K562 (cell line): ENCODE measurements at places on chromosomes 6 and 20. TPM values are rescaled to one million over a fixed set of nuclear protein-coding genes. Genes with fewer than 3 reads are reported as not detected.

PPP1R18 gene
- 65.1 and 69.5 TPM in 2 replicates for total RNA-seq

HLA-DOA gene
- total RNA-seq, result 0.07 TPM in 1 of 2 replicates, not detected in the other

MEI4 gene
- total RNA-seq, result not detected in 2 replicates

STK4 gene
- total RNA-seq, result 27.4 and 27.5 TPM in 2 replicates

CST5 gene
- not detected in 2 replicates for total RNA-seq

WFDC12 gene
- total RNA-seq, result not detected in 2 replicates

CFAP61 gene
- not detected in 2 replicates for total RNA-seq

RBL1 gene
- total RNA-seq, result 23.0 and 25.6 TPM in 2 replicates

PLCB4 gene
- 0.36 and 0.73 TPM in 2 replicates for total RNA-seq

ACAT2 gene
- total RNA-seq, result 131 and 144 TPM in 2 replicates

DLK2 gene
- 0.36 and 0.53 TPM in 2 replicates for total RNA-seq

PNPLA1 gene
- total RNA-seq, result 0.11 and 0.13 TPM in 2 replicates

RBBP8NL gene
- total RNA-seq, result not detected in 2 replicates

KIF25 gene
- total RNA-seq, result 0.24 TPM in 1 of 2 replicates, not detected in the other

DNA sequence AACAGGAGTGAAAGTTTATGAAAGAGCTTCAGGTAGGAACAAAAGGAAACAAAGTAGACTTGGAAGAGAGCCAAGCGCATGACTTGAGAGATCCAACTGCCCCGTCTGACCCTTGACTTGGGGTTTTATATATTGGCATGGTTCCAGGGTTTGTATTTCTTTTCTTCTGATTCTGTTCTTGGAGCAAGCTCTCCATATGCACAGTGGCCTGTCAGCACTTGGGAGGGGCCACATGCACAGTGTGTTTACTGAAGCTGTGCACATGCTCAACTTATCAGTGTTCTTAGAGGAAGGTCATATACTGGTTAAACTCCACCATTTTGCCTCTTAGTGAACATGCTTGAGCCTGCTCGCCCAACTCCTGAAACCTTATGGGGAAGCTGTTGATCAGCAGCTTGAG lies 953.7 kb downstream of the TFAP2A start:
- no peaks in the 10 kb centered on the region for H3K27me3 ChIP-seq
- H3K4me3 ChIP-seq, result no peak overlapping the region
- H3K4me1 ChIP-seq, result no peaks in the 10 kb centered on the region
- DNase-seq, result no peak

- H3K27me3 ChIP-seq, result peaks cover 33% of the 10 kb centered on the region
- no peak overlapping the region for H3K4me3 ChIP-seq
- H3K27ac ChIP-seq, result no peak overlapping the region
Measured at GRCh38 chr6:1504465-1504864, 105.2 kb upstream of the FOXC1 start.

GRCh38 chr6:50249493-50249892 lies 199.8 kb upstream of the DEFB112 start:
- DNase-seq, result no peak
- no peaks in the 10 kb centered on the region for H3K36me3 ChIP-seq
- H3K27ac ChIP-seq, result no peak overlapping the region
- H3K4me1 ChIP-seq, result no peaks in the 10 kb centered on the region
- no peak overlapping the region for H3K4me3 ChIP-seq

DNA sequence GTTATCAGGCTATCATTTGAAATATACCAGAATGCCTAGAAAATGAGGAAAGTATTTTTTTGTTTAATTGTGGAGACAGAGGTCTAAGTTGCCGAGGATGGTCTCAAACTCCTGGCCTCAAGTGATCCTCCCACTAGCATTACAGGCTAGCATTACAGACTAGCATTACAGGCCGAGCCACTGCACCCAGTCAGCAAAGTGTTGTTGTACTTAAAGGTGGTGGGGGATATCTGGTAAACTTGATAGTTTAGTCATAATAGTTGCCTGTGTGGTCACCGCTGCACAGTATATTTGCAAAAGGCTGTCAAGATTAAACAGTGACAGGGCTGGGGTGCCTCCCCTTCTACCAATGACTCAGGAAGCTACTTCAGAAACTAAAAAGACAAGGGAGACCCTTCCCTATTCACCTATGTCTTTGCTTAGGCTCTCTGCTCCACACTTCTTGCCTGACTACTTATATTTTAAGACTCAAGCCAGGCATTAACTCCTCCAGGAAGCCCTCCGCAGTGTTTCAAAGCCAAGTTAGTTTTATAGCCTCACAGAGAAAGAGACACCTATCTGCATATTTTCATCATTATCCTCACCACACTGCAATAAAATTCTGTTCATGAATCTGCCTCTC lies 3.1 kb upstream of the AKIRIN2 start:
- peaks cover 3% of the 10 kb centered on the region; the same call in 1 of the 3 replicates for H3K36me3 ChIP-seq
- no peak for DNase-seq
- H3K4me3 ChIP-seq, result no peak overlapping the region
- H3K4me1 ChIP-seq, result peaks cover 15% of the 10 kb centered on the region
- H3K27me3 ChIP-seq, result no peaks in the 10 kb centered on the region

DNA sequence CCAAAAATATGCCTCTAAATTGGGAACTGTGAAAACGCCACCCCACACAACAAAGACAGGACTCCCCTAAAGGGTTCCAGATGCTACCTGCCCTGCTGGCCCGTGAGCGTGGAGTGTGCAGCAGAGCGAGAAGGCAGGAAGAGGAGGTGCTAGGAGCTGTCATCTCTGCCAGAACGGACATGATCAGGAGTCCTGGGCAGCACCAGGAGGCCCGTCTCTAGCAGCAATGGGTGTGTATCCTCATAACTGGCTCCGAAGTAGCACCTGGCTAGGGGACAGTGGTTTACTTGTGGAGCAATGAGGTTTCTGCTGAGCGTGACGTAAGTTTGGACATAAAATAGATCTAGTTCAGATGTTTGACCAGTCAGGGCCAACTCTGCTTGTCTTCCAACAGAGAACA lies 226.0 kb downstream of the CDH4 start:
- H3K36me3 ChIP-seq, result no peaks in the 10 kb centered on the region
- DNase-seq, result no peak
- H3K4me3 ChIP-seq, result no peak overlapping the region
- H3K4me1 ChIP-seq, result no peaks in the 10 kb centered on the region
- H3K27me3 ChIP-seq, result peaks cover 21% of the 10 kb centered on the region

- DNase-seq, result peak; percentile 47
- no peaks in the 10 kb centered on the region for H3K36me3 ChIP-seq
- peak within 1 kb of the TSS; percentile 38 for H3K4me3 ChIP-seq
- no peak within 1 kb of the TSS for H3K27ac ChIP-seq
Measured at GRCh38 chr6:144284783-144285547, at the start of gene UTRN. Gene UTRN (plus strand): TSS chr6:144285335. CDS start chr6:144291829, 6,494 bp downstream.

DNA sequence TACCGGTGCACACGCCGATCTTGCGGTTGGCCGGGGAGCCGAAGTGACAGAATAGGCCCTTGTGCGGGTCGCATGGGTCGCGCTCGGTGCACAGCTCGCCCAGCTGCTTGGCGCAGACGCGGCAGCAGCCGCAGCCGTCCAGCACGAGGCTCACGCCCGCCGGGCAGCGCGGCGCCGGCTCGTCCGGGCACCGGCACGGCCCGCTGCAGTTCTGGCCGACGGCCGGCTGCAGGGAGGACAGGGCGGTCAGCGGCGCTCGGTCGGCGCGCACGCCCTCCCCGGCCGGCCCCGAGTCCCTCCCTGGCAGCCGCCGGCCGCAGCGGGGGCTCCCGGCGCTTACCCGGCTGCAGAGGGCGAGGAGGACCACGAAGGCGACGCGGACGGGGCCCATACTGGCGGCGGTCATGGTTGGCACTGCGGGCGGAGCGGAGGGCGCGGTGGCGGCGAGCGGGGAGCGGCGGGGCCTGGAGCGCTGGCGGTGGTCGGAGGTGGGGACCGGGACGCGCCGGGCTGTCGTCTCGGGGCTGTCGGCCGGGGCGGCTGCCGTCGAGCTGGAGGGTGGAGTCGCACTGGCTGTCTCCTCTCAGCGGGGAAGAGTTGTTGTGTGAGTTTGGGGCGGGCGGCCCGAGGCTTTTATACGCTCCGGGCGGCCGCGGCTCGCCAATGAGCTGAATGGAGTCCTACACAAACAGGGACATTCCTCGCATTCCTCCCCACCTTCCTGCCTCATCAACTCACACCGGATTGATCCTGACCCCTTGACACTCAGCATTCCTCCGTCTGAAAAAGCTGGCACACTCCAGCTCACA lies at the start of gene CCN2:
Gene CCN2 (minus strand): TSS at position 606 of the 809 bp plus-strand sequence. CDS start 200 bp downstream, at position 406.
- H3K36me3 ChIP-seq, result no peaks in the 10 kb centered on the region
- no peak within 1 kb of the TSS for H3K27ac ChIP-seq
- no peak within 1 kb of the TSS for H3K4me3 ChIP-seq
- no peak for DNase-seq

- H3K27ac ChIP-seq, result no peak overlapping the region
- H3K4me3 ChIP-seq, result no peak overlapping the region
- no peaks in the 10 kb centered on the region for H3K27me3 ChIP-seq
- no peak for DNase-seq
- H3K4me1 ChIP-seq, result no peaks in the 10 kb centered on the region
Measured at GRCh38 chr6:3269281-3269975, 10.7 kb downstream of the PSMG4 start.

GRCh38 chr20:60060006-60060557 lies 101.9 kb downstream of the CDH26 start:
- H3K4me3 ChIP-seq, result no peak overlapping the region
- no peak overlapping the region for H3K27ac ChIP-seq
- H3K27me3 ChIP-seq, result peaks cover 16% of the 10 kb centered on the region
- H3K36me3 ChIP-seq, result no peaks in the 10 kb centered on the region

DNA sequence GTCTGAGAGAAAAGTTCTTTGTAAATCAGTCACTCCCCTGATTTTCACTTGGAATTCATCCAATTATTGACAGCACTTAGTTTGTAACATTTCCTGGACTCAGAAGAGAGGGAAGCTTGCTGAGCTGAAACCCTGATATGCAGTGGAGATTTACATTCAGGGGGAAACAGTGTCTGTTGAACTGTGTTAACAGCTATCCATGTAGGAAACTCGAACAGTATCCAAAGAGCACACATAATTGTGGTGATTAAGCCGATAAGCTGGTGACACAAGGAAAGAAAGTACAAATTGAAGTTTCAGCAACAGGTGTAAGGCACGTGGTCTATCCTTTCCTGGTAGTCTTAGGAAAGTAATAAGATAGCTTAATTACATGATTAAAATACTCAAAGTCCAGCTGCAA lies 78.1 kb upstream of the FLRT3 start:
- no peak overlapping the region for H3K4me3 ChIP-seq
- H3K27ac ChIP-seq, result no peak overlapping the region
- DNase-seq, result no peak
- no peaks in the 10 kb centered on the region for H3K4me1 ChIP-seq
- H3K27me3 ChIP-seq, result no peaks in the 10 kb centered on the region

DNA sequence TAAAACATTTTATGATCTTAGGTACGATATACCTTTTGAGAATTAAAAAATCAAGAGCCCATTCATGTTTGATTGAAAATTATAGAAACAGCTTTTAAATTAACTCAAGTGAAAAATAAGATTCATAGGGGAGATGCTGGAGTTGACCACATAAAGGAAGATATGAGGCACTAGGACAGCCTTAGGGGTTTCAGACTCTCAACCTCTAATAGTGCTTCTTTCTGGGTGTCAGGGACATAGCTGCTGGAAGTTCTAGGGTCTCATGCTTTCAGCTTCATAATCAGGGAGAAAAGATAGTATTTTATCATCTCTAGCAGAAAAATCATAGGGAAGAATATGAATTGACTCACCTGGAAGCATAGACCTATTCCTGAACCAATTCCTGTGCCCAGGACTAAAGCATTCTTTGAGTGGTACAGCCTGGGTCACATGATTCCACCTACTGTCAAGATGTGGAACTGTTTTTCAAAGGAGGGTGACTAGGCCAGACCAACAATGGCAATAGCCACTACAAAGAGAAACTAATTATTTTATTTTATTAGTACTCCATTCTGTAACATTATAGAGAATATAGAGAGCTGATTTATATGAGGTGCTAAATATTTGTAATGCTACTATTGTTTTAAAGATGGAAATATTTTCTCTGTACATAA lies 27.8 kb upstream of the CENPW start:
- no peaks in the 10 kb centered on the region for H3K36me3 ChIP-seq
- H3K27me3 ChIP-seq, result no peaks in the 10 kb centered on the region
- no peaks in the 10 kb centered on the region for H3K4me1 ChIP-seq
- peak; percentile 50 for DNase-seq
- H3K4me3 ChIP-seq, result no peak overlapping the region
- H3K27ac ChIP-seq, result no peak overlapping the region

DNA sequence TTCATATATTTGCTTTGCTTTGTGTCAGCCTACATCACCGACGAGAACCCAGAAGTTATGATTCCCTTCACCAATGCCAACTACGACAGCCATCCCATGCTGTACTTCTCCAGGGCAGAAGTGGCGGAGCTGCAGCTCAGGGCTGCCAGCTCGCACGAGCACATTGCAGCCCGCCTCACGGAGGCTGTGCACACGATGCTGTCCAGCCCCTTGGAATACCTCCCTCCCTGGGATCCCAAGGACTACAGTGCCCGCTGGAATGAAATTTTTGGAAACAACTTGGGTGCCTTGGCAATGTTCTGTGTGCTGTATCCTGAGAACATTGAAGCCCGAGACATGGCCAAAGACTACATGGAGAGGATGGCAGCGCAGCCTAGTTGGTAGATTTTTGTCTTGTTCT lies 28.5 kb downstream of the DSE start:
- H3K4me1 ChIP-seq, result no peaks in the 10 kb centered on the region
- DNase-seq, result no peak
- no peak overlapping the region for H3K27ac ChIP-seq
- peaks cover 4% of the 10 kb centered on the region; the same call in 1 of the 2 replicates for H3K27me3 ChIP-seq
- H3K4me3 ChIP-seq, result no peak overlapping the region

DNA sequence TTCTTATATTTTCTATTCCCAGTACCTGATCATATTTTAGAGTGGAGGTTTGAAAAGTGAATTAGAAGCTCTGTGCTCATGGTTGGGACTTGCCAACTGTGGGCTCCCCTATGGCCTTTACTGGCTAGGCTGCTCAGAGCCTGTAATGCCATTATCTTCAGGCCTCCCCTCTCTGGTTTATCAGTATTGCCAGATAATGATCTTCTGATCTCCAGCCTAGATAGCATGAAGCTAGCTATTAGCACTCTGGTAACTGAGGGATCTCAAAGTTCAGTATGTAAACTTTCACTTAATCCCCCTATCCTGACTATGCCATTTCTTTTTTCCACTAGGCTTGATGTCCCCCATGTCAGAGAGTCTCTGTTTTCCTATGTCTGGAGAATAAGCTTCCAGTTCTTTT lies 393.7 kb upstream of the CITED2 start:
- H3K27me3 ChIP-seq, result no peaks in the 10 kb centered on the region
- H3K4me1 ChIP-seq, result peaks cover 32% of the 10 kb centered on the region
- no peak for DNase-seq
- no peak overlapping the region for H3K4me3 ChIP-seq
- no peaks in the 10 kb centered on the region for H3K36me3 ChIP-seq

DNA sequence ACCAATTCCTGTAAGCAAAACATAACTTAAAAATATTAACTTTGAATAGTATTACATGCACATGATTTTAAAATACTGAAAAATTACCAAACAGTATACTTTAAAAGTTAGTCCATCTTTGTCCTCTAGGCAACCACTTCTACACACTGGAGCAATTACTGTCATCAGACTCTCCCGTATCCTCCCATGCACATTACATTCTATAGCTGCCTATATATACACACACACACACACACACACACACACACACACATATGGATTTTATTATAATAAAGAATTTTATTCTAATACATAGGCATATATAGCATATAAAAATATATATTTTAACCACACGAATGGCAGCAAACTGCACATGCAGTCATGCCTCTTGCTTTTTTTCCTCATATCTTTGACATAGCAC lies 8.2 kb downstream of the REV3L start:
- no peak overlapping the region for H3K27ac ChIP-seq
- peaks cover 13% of the 10 kb centered on the region; the same call in 1 of the 3 replicates for H3K36me3 ChIP-seq
- H3K4me3 ChIP-seq, result no peak overlapping the region
- H3K4me1 ChIP-seq, result peaks cover 33% of the 10 kb centered on the region
- H3K27me3 ChIP-seq, result no peaks in the 10 kb centered on the region

GRCh38 chr20:19934792-19935491 lies 82.2 kb upstream of the NAA20 start:
- H3K27me3 ChIP-seq, result 0 out of 3 replicates have a peak, but pooled peaks cover 2% of the 10 kb centered on the region
- no peak overlapping the region for H3K27ac ChIP-seq
